Hepatic stellate cell (primary cell): ENCODE measurements at places on chromosomes 6 and 20.

- DNase-seq = no peak
These were observed 57.7 kb downstream of the CLVS2 start for GRCh38 chr6:123053602-123054225.

DNA sequence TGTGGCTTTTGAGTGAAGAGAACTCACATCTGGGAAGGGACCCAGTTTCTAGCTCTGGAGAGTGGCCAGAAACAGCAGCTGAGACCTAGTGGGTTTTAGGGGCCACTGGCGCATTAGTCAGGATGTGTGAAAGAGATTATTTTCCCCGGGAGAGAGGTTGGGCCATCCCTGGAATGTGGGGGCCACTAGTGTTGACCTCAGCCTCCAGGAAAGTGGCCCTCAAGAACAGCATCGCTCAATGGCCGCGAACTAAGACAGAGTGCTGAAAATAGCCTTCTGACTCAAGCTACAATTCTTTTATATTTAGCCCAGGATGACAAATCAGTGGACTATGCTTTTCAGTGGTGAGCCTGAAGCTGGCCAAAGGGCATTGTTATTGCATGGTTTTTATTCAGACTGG is 210.4 kb upstream of the RNF24 start:
- DNase-seq = peak; percentile 87

- no peak for DNase-seq
These were observed 360.1 kb downstream of the HDGFL1 start for GRCh38 chr6:22929311-22929985.

DNA sequence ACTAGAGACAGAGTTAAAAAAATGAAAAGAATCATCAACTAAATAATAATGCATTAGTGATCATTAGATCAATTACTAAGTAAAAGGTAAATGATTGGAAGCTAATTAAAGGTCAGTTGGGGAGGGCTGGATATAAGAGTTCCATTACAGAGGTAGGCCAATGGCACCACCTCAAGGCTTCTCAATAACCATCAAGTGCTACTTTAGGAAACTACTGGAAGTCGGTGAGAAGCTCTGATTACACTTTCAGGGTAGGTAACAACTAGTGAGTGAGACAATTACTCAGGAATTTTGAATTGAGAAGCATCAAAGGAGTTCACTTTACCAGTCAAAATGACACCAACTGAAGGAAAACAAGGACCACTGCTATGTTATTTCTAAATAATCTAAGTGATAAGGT is 90.2 kb upstream of the HDAC2 start:
- no peak for DNase-seq

- no peak for DNase-seq
These were observed 46.4 kb upstream of the SLC35B3 start for GRCh38 chr6:8481727-8482126.

DNA sequence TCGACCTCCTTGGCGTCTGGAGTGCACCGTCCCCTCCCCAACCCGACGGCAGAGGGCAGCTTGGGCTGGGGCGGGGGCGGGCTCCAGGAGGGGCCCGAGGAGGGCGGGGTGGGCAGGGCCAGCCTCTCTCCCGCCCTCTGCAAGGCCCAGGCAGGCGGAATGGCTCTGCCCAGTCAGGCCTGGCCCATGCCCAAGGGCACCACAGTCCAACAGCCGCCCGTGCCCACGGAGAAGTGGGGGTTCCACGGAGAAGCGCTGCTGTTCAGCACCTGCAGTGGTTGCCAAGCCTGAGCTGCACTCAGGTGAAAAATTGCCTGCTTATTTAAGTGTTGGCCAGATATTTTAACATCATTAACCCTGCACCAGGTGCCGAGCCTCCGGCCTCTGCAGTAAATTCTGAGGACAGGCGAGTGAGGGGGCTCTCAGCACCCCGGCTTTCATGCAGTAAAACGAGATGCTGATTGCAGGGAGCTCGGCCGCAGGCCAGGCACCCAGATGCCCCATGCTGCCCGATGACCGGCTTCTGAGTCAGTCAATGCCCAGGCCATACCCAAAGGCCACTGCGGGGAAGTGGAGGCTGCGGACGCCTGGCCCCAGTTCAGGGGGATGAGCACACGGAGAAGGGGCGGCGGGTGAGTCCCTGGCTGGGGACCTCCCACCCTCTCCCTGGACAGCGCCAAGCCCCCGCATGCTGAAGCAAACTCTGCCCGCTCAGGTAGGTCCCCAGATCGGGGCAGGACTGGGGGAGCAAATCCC is at the start of gene SRMS:
SRMS (minus strand) TSS at position 25 of the 756 bp plus-strand sequence. CDS start 286 bp downstream, outside the sequence.
- DNase-seq = no peak
